ENCODE measurements at places on chromosomes 1 and 21. TPM values are rescaled to one million over a fixed set of nuclear protein-coding genes. Genes with fewer than 3 reads are reported as not detected.

Gene FLG2
- total RNA-seq = not detected

Gene PROK1
- total RNA-seq = not detected

Gene OTUD7B
- total RNA-seq = 12.0 TPM

DNA sequence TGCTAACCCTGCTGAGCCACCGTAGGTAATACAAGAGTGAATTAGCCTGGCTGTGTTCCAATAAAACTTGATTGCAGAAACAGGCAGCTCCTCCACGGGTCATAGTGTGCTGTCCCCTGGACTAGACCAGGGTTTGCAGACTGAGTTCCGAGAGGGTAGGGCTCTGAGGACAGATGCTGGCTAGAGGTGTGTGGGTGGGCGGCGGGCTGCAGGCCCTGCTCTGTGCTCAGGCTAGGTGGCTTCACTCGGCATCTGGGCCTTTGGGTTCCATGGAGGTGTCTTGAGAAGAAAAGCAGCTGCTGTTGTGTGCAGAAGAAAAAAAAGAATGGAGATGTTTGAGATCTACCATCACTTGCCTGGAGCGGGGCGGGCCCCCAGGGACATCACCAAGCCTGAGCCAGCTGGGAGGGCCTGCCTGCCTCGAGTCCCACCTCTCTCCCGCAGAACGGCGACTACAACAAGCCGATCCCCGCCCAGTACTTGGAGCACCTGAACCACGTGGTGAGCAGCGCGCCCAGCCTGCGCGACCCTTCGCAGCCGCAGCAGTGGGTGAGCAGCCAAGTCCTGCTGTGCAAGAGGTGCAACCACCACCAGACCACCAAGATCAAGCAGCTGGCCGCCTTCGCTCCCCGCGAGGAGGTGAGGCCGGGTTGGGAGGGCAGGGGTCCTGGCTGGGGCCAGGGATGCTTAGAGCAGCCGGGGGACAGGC is 7.9 kb downstream of the TMEM201 start:
- no peak for DNase-seq

GRCh38 chr1:231187571-231187970 is 25.7 kb downstream of the TRIM67 start:
- no peak for DNase-seq

DNA sequence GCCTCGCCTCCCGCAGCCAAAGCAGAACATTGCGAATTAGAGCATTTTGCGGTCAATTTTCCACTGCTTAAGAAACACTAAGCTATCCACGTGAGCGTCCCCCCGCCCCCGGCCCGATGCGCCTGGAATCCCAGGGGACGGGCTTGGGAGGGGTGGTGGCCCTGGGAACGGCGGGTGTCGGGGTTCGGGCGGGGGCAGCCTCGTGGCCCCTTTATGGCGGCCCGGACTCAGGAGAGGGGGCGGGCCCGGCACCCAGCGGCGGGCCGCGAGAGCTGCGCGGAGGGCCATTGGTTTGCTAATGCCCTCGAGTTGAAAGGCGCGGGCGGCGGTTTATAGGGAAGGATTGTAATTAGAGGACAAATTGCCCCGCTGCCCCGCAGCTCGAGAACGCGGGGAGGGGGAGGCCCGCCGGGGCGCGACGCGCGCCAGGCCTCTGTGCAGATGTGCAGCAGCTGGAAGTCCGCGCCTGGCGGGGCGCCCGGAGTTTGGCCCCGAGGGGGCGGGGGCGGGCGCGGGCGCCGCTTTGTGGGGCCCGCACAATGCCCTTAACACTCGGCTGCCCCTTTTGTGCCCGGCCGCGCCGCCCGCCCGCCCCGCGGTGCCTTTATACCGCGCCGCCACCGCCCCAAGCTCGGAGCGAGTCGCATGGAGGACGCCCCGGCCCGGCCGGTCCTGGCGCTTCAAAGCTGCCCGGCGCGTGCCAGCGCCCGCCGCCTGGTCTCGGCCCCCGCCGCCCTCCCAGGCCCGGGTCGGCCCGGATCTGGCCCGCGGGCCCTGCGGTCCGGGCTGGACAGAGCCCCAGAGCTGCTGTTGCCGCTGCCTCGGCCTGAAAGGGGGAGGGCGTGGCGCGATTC is 1.9 kb upstream of the HES3 start:
- DNase-seq = no peak

Gene IFI16
- 106 TPM for total RNA-seq

DNA sequence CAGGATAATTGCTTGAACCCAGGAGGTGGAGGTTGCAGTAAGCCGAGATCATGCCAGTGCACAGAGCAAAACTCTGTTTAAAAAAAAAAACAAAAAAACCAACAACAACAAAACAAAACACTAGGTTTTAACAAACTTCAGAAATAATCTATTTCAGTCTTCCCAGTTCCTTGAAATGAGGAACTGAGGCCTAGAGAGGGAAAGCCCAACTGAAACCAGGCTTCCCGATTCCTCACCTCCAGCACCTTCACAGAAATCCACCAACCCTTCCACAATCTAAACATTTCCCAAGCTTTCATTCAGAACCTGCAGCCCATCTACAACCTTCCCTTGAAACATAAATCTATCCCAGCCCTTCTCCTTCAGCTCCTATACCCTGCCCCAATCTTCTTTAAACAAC is 612 bp upstream of the CD52 start:
- DNase-seq = no peak

Gene LY9
- total RNA-seq = not detected

Gene SLC9C2
- total RNA-seq = not detected
